ENCODE measurements at places on chromosomes 11 and 22.
A peak's percentile ranks its signal among the peaks of the same experiment; 100 is the strongest.

DNA sequence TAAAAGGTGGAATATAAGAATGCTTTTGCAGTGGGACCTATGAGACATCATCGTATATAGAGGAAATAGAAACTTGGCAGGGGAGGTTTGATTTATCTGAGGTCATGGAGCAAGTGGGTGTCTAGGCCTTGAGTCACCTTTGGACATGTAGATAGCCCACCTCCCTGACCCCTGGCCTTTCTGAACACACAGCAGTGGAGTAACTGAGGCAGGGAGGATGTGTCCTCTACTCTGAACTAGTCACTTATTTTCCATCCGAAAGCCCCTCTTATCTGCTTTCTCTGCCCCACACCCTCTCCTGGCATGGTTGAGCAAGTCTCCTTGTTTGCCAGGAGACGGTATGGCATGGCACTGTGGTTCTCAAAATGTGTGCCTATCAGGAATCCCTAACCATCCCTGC lies 7.9 kb downstream of the CD82 start:
- peaks cover 9% of the 10 kb centered on the region for H3K36me3 ChIP-seq
- DNase-seq: no peak
- peak overlapping the region; percentile 59 for H3K4me3 ChIP-seq

- H3K36me3 ChIP-seq: peaks cover 12% of the 10 kb centered on the region
- H3K27ac ChIP-seq: peak overlapping the region; percentile 3
- no peak for DNase-seq
- H3K4me1 ChIP-seq: peaks cover 10% of the 10 kb centered on the region
These were observed 3.5 kb downstream of the DDTL start for GRCh38 chr22:23970201-23970641.

DNA sequence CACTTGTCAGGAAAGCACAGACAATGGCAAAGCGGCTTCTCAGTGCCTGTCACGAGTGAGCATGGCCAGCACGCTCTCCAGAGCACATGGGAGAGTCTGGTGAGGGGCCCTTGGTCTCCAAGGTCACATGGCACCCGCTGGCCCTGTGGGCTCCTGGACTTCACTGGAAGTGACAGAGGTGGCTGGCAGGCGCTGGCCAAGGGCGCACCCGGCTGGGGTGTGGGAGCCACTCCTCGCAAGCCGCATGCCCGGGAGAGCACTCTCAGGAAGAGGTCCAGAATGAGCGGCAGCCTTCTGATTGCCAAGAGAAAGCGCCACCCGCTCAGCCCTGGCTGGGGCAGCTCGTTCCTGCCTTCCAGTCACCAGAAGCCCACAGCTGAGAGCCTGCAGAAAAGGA lies 17.1 kb upstream of the MOB2 start:
- no peaks in the 10 kb centered on the region for H3K27me3 ChIP-seq
- H3K4me1 ChIP-seq: peaks cover 56% of the 10 kb centered on the region
- H3K27ac ChIP-seq: peak overlapping the region; percentile 78
- DNase-seq: no peak
- peaks cover 7% of the 10 kb centered on the region for H3K36me3 ChIP-seq
- no peak overlapping the region for H3K4me3 ChIP-seq

DNA sequence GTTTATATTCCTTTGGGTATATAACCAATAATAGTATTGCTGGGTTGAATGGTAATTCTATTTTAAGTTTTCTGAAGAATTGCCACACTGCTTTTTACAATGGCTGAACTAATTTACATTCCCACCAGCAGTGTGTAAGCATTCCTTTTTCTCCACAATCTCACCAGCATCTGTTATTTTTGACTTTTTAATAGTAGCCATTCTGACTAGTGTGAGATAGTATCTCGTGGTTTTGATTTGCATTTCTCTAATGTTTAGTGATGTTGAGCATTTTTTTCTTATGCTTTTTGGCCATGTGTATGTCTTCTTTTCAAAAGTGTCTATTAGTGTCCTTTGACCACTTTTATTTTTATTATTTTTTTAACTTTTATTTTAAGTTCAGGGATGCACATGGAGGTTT lies 275.3 kb downstream of the METTL15 start:
- H3K4me1 ChIP-seq: no peaks in the 10 kb centered on the region
- H3K27me3 ChIP-seq: no peaks in the 10 kb centered on the region
- H3K4me3 ChIP-seq: no peak overlapping the region
- H3K36me3 ChIP-seq: peaks cover 1% of the 10 kb centered on the region
- no peak overlapping the region for H3K27ac ChIP-seq
- no peak for DNase-seq

GRCh38 chr11:35232891-35233330 lies 93.9 kb downstream of the CD44 start:
- no peak for DNase-seq
- peaks cover 41% of the 10 kb centered on the region for H3K4me1 ChIP-seq
- H3K36me3 ChIP-seq: peaks cover 53% of the 10 kb centered on the region
- H3K4me3 ChIP-seq: no peak overlapping the region

- DNase-seq: no peak
- no peaks in the 10 kb centered on the region for H3K27me3 ChIP-seq
- H3K36me3 ChIP-seq: peaks cover 5% of the 10 kb centered on the region
- H3K4me1 ChIP-seq: peaks cover 9% of the 10 kb centered on the region
- H3K4me3 ChIP-seq: peak overlapping the region; percentile 76
These were observed 921 bp downstream of the TESMIN start for GRCh38 chr11:68750195-68751003.

- no peaks in the 10 kb centered on the region for H3K36me3 ChIP-seq
- H3K27me3 ChIP-seq: no peaks in the 10 kb centered on the region
- H3K4me3 ChIP-seq: no peak overlapping the region
These were observed 1917.0 kb downstream of the LRRC4C start for GRCh38 chr11:39542460-39542859.

DNA sequence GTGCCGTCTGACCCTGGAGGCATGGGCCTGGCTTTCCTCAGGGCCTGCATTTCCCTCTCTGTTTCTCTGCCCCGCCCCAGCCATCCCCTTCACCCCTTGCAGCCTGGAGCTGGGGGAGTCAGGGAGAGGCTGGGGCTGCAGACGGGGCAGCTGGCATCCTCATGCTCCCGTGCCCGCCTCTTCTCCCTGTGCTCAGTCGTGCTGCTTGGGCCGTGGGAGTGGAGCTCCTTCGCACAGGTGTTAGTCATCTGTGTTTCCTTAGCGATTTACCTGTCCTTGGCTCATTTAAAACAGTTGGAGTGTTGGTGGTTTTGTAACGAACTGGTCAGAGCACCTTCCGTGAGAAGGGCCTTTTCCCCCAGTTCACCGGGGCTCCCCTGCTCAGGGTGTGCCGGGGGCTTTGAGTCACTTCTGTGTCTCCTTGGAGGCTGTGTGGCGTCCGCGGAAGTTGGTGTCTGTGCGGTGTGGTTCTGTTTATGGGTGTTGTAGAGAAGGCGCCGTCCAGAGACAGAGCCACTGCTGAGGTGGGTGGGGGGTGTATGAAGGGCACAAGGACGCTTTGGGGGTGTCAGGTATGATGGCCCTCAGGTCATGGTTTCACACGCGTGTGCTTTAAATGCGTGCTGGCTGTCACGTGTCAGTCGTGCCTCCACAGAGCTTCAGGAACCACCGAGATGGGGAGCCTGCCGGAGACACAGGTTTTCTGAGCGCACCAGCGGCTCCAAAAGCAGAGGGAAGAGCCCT lies 19.5 kb downstream of the BRSK2 start:
- H3K27ac ChIP-seq: no peak overlapping the region
- H3K27me3 ChIP-seq: no peaks in the 10 kb centered on the region
- H3K36me3 ChIP-seq: peaks cover 2% of the 10 kb centered on the region
- H3K4me1 ChIP-seq: no peaks in the 10 kb centered on the region

GRCh38 chr22:38414009-38414395 lies 41.0 kb downstream of the KCNJ4 start:
- H3K4me3 ChIP-seq: no peak overlapping the region
- no peaks in the 10 kb centered on the region for H3K27me3 ChIP-seq
- H3K36me3 ChIP-seq: peaks cover 2% of the 10 kb centered on the region
- H3K27ac ChIP-seq: no peak overlapping the region
- H3K4me1 ChIP-seq: no peaks in the 10 kb centered on the region

DNA sequence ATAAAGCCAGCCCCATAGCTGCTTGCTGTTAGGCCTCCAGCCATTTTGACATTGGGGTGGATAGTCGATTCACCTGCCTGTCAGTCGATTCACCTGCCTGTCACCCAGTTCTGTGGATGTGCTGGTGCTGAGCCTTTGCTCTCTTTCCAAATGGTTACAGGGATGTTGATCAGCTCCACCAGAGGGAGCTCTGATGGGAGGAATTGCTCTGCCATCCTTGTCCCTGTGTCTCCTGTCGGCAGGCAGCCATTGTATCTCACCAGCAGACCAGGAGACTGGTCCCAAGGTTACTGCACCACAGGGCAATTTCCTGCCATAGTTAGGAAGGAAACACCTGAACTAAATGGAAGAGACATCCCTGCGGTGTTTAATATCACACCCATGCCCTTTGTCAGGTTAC lies 6.1 kb downstream of the MPEG1 start:
- H3K36me3 ChIP-seq: peaks cover 2% of the 10 kb centered on the region
- H3K4me1 ChIP-seq: peaks cover 7% of the 10 kb centered on the region
- DNase-seq: no peak
- H3K4me3 ChIP-seq: no peak overlapping the region
- H3K27me3 ChIP-seq: peaks cover 14% of the 10 kb centered on the region
- H3K27ac ChIP-seq: no peak overlapping the region

DNA sequence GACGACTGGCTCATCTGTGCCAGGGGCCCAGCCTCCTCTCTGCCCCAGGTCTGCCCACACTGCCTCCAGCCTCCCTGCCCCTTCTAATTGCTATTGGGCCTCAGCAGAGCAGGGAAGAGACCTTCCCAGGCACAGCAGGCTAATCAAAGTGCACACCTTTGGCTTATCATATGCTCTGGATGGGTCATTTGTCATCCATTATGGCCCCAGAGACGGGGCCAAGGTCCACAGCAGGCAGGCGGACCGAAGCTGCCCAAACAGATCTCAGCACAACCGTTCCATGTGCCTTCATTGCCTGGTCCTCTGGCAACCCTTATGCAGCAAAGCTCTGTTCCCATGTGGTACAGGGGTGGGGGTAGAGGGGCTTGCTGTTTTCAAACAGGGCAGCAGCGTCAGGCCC lies 66.6 kb downstream of the TP53I11 start:
- no peak for DNase-seq
- no peaks in the 10 kb centered on the region for H3K27me3 ChIP-seq
- H3K4me1 ChIP-seq: peaks cover 21% of the 10 kb centered on the region
- peaks cover 2% of the 10 kb centered on the region for H3K36me3 ChIP-seq
- no peak overlapping the region for H3K4me3 ChIP-seq

GRCh38 chr11:75896843-75897419 lies 81.9 kb downstream of the UVRAG start:
- H3K4me1 ChIP-seq: peaks cover 13% of the 10 kb centered on the region
- DNase-seq: no peak
- peaks cover 13% of the 10 kb centered on the region for H3K36me3 ChIP-seq
- H3K27ac ChIP-seq: no peak overlapping the region
- no peak overlapping the region for H3K4me3 ChIP-seq
- no peaks in the 10 kb centered on the region for H3K27me3 ChIP-seq

- H3K27ac ChIP-seq: no peak overlapping the region
- H3K4me3 ChIP-seq: no peak overlapping the region
- H3K36me3 ChIP-seq: no peaks in the 10 kb centered on the region
- no peak for DNase-seq
- H3K4me1 ChIP-seq: no peaks in the 10 kb centered on the region
These were observed 117.3 kb downstream of the RASSF10 start for GRCh38 chr11:13126430-13126829.

DNA sequence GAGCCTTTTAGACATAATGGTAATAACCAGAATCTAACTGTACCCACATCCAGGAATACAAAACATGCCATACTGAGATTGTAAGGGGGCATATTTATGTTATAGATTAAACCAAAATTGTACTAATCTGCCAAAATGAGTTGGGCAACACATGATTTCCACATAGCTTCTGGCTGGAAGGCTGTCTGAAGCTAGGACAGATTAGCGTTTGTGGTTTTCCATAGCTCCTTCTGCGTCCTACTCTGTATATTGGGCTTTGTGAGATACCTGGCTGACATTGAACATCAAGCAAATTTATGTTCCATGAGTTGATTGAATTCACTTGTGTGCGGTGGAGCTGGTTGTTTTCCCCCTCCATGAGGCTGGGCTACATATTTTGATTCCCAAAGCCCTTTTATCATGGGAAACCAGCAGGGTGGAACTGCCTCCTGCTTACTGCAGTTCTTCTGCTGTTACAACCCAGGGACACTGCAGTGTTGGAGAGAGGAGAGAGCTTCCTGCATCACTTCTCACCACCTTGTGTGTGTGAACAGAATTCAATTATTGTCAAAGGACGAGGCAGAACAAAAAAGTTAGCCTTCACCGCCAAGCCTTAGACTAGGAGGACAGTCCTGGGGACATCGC lies 114.9 kb downstream of the C11orf91 start:
- H3K4me1 ChIP-seq: no peaks in the 10 kb centered on the region
- peaks cover 40% of the 10 kb centered on the region for H3K27me3 ChIP-seq
- peaks cover 3% of the 10 kb centered on the region for H3K36me3 ChIP-seq
- H3K4me3 ChIP-seq: no peak overlapping the region
- no peak overlapping the region for H3K27ac ChIP-seq

DNA sequence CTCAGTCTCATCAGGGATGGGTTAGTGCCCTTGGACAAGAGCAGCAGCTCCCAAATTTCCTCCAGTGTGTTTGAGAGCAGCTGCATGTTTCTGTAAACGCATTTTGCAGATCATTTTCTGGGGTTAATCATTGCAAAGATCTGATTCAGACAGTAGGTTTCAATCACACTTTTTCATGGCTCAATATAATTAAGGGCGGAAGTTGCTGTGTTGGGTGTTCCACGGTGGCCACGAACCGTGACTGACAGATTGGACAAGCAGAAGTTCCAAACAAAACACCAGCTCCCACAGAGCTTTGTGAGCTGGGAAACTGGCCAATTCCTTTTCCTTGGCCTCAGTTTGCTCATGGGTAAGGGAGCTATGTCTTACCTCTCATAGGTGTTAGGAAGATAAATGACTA lies 8.4 kb upstream of the RASSF10 start:
- H3K4me3 ChIP-seq: no peak overlapping the region
- no peak for DNase-seq
- H3K4me1 ChIP-seq: no peaks in the 10 kb centered on the region
- H3K27me3 ChIP-seq: peaks cover 50% of the 10 kb centered on the region
- H3K36me3 ChIP-seq: no peaks in the 10 kb centered on the region

DNA sequence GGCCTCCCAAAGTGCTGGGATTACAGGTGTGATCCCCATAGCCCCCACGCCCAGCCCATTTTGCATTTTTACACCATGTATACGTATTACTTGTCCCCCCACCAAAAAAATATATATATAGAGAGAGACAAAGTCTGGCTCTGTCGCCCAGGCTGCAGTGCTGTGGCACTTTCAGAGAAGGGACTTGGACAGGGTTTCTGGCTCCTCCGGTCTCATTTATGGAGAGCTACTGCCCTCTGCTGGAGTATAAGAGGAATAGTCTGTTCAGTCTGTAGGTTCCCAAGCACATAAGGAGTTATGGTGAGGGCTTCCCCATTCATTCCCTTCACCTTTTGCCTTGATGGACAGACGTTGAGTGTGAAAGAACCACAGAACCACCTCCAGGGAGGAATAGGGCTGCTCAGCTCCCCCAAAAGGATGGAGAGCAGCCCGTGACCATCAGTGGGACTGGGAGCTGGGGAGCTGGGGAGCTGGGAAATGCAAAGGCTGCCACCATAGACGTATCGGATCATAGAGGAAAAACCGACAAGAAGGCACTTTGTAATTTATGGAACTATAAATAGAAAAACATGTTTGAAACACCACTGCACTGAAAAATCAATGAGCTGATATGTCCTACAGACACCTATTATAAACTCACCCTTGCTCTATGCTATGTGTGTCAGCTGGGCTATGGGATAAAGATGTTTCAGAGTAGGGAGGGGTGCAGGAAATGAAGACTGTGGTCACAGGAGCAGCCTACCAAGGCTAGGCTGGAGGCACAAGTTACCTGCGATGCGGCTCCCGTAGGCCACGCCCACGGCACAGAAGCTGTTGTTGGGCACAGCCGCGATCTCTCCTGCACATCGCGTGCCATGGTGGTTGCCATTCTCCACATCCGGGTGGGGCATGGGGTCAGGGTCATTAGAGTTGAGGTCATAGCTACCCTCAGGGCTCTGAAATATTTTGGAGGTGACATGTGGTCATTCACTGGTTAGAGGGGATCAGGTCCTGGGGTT lies 5.2 kb downstream of the PCSK7 start:
- DNase-seq: no peak
- no peak overlapping the region for H3K4me3 ChIP-seq
- H3K36me3 ChIP-seq: peaks cover 70% of the 10 kb centered on the region
- H3K27me3 ChIP-seq: no peaks in the 10 kb centered on the region

All from central memory CD8-positive, alpha-beta T cell (primary cell).